ENCODE measurements at places on chromosomes 3 and 15.

DNA sequence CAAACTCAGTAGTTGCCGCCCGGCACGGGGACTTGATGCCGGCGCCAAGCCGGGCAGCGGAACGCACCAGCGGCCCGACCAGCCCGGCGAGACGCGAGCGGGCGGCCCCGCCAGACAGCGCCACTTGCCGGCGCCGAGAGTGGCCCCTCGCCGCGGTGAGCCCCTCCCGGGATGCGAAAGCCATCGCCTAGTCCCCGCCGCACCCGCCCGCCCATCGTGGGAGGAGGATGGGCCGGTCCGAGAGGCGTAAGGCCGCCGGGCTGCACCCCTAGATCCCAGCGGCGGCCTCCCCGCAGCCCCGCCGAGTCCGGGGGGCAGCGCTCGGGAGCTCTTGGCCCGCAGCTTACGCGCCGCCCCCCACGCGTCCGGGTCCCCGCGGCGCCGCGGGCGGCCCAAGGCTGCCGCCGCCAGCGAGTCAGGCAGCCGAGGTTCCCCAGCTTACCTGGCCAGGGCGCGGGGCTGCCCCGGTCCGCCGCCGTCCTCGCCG is 609 bp downstream of the GOLGA8A start:
- no peak for DNase-seq

DNA sequence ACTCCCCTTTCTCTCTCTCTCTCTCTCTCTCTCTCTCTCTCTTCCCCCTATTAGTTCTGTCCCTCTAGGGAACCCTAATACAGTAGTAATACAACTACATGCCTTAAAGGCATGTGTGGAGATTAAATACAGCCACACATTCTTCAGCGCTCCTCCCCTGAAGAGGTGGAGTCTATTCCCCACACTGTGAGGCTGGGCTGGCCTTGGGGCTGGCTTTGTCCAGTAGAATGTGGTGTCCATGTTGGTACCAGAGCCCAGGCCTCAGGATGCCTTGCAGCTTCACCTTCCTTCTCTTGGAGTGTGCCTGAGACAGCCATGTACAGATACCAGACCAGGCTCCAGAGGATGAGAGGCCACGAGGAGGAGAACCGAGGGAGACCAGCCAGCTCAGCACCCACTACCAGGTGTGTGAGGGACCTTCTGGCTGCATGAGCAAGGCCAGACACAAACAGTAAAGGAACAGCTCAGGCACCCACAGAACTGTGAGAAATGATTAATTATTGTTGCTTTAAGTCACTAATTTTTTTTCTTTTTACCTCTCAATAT is 10.7 kb downstream of the SLC6A20 start:
- DNase-seq = no peak

DNA sequence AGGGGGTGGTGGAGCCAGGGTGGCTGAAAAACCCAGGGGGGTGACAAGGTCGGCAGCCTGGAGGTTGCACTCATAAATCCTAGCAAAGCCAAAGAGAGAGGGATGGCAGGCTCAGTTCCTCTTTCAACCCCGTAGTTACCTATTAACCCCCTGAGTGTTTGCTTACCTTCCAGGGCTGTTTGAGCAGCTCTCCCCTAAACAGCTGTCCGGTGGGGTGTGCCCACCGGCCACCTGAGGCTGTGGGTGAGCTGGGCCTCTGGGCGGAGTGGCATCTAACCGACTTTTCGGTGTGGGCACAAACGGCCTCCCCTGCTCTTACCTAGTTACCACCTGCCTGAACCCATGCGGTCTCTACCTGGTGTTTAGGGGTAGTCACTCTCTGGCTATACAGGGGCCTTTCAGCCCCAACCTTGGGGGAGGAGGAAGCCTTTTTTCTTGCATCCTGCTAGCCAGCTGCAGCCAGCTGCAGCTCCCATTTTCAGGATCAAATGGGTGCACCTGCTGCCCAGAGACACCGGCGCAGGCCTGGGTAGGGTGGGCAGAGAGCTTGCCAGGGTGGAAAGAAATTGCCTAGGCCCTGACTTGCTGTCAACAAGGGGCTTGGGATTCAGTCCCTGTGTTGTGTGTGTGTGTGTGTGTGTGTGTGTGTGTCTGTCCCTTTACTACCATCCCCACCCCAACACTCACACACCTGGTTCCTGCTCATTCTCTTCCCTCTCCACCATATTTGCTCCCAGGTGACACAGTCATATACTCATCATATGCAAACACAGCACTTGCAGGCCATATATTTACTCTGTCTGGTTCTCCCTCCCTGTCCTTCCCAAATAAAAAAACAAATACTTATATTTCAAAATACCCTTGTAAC is 3.7 kb downstream of the DLL4 start:
- DNase-seq = no peak

- no peak for DNase-seq
These were observed 31.7 kb upstream of the MNS1 start for GRCh38 chr15:56496635-56497034.

DNA sequence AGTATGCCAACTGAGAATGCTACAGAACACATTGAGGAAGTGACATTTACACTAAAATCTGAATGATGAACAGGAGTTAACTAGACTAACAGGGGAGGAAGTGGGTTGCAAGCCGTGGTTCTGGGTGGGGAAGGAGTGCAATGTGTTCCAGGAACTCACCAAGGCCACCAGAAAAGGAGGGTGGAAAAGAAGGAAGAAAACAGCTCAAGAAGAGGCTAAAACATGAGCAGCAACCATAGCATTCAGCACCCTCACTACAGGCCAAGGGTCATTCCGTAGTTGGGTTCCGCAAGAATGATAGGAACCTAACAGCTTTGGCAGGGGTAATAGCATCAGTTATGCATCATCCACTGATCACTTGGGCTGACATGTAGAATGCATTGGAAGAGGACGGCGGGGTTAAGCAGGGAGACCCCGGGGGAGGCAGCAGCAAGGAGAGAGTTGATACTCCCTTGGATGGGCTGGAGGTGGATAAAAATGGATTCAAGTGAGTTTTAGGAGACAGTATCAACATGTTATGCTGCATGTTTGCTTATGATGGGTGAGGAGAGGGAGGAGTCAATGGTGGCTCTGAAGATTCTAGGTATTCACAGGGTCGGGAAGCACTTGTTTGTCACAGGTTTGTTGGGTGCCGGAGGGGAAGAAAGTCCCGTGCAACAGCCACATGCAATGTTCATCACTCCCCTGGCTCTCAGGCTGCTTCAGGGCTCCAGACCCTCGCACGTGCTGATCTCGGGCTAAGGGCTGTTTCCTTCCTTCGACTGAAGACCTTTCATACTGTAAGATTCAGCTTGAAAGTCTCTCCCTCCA is 53.2 kb downstream of the LIPC start:
- no peak for DNase-seq

DNA sequence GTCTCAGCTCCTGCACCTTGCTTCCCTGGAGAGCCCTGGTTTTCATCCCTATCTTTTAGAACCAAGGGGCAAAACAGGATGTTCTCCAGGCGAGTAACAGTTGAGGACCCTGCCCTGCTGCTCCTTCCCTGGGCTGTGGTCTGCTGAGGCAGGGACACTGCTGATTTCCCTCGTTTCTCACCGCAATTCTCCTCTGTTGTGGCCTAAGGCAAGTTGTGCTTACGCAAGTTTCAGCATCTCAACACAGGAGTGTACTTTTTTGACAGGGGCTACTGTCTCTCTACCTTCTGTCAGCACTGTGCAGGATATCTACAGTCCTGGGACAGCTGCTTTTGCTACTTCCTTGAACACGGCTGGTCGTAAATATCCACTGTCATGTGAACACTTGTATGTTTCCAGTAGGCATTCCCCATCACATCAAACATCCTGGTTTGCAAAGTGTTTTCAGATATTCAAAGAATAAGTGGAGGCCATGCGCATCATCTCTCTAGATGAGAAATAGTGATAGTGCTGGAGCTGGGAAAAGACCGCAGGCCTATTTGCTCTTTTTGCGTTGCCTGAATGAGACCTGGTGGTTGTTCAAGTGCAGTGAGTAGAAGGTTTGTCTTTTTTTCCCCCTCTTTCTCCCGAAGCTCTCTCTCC is 110.1 kb upstream of the PLXNA1 start:
- no peak for DNase-seq

DNA sequence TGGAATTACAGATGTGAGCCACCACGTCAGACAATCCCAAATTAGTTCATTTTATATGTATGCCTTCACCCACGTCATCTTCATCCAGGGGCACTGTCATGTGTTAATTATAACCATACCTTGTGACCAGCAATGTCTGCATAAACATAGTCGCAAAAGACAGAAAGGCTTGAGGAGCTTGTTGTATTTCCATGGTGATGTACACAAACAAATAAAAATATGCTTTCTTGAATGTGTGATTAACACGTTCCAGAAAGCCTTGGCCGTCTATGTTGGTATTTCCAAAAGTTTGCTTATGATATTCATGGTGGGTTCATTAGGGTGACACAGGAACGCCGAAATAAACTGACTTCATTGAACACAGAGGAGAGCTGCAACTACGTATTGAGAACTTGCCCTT is 524.7 kb upstream of the ZNF717 start:
- DNase-seq = no peak

- peak; percentile 29 for DNase-seq
These were observed 63.5 kb upstream of the SLC6A1 start for GRCh38 chr3:10928961-10929471.

GRCh38 chr3:167684388-167684993 is 30.7 kb upstream of the WDR49 start:
- DNase-seq = peak; percentile 43

- no peak for DNase-seq
These were observed 7.4 kb downstream of the ETFA start for GRCh38 chr15:76303909-76304308.

- no peak for DNase-seq
These were observed 578.0 kb downstream of the UNC13C start for GRCh38 chr15:54556231-54556630.

DNA sequence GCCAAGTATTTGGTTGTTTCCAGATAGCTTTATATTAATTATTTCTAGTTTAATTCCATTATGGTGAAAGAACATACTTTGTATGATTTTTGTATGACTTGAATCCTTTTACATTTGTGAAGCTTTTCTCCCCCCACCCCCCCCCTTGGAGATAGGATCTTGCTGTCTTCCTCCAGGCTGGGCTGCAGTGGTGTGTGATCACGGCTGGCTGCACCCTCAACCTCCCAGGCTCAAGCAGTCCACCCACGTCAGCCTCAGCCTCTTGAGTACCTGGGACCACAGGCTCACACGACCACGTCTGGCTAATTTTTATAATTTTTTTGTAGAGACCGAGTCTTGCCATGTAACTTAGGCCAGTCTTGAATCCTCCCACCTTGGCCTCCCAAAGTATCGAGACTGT is 29.5 kb downstream of the ARL8B start:
- no peak for DNase-seq

- no peak for DNase-seq
These were observed 144.3 kb upstream of the PFN2 start for GRCh38 chr3:150114873-150115540.

- DNase-seq = peak; percentile 54
These were observed 171.1 kb downstream of the KCNAB1 start for GRCh38 chr3:156291272-156292123.

DNA sequence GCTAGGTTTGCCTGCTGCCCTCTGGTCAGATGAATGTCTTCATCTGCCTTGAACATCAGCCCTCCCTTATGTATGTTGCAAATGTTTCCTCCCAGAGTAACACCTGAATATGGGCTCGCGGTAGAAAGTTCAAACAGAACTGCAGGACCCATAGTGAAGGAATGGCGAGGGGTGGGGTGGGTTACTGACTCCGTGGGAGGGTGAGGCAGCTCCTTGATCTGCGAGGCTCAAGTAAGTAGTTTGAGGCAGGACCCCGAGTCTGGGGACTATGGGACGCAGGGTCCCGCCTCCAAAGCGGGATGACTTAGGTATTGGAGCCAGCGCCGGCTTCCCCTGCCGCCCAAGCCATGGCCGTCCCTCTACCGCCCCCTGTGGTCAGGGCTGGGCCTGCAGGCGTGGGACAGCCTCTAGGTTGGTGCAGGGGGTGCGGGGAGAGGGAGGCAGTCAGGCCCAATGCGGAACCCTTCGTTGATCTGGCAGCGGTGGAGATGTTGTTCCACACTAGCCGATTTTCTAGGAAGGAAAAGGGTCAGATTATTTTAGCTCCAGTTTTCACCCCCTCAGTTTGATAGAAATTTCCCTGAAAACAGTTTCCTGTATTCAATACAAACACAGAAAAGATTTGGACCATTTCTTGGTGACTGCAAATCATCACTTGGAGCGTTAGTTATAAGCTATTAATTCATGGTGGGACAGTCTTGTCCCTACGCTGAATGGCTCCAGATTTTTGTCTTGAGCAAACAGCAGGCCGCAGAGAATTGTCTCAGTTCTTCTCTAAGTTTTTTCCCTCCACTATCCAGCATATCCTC is 72.3 kb downstream of the CORO2B start:
- DNase-seq = peak; percentile 63

- no peak for DNase-seq
These were observed 16.1 kb downstream of the SEMA7A start for GRCh38 chr15:74417670-74418069.

DNA sequence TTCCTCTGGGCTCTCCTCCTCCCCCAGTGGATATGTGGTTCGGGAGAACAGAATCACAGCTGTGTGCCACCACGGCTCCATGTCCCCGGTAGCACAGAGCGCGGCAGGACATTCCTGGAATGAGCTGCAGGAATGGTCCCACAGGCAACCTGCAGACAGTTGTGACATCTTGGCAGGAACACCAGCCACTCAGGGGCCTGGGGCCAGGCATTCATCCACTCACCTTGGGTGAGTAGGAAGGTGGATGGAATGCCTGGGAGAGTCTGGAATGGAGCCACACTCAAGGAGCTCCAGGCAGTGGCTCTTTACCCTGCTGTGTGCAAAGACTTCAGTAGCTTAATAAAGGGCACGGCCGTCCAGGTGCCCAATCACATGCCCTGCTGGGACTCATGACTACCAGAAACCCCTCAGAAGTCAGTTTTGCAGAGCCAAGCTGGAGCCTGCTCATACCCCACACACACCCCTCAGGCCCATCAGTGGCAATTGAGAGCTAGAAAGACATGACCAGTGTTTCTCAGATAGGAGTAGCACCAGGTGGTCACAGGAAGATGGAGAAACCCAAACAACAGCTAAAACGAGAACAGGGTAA is 117.3 kb upstream of the PRR20G start:
- no peak for DNase-seq

DNA sequence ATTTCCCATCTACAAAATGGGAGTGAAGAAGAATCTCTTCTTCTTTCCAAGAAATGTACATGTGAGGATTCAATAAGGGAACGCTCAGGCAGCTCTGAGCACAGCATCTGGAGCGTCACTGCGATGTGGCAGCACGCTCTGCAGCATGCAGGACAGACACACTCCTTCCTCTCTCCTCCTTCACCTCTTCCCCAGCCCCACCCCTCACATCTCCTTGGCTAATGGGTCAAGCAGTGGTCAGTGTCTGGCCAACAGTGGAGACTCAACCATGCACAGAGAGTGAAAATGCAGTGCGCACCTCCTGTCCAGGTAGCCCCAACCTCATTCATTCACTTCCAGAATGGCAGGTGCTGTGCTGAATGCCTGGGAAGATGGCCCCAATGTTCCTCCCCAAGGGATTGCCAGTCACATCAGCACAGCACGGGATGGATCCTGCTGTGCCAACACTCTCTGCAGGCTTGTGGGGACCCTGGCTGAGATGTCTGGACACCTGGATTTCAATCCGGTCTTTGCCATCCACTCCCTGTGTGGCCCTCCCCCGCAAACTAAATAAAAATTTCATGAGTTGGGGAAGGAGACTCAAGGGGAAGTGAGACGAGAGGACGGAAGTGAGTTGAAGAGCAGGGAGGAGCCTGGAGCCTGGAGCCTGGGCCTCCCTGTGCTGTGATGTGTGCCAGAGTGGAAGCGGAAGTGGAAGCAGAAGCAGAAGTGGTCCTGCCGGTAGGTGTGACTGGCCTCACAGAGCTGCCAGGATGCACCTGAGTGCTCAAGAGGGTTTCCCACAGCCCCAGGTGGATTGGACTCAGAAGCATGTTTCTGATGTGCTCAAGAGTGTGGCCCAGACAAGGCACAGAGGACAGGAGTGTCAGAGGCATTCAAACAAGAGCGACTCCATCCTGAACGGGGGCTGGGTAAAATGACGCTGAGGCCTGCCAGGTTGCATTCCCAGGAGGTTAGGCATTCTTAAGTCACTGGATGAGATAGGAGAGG is 163.9 kb downstream of the SMAD6 start:
- DNase-seq = no peak
